CD8-positive, alpha-beta T cell (primary cell): ENCODE measurements at places on chromosomes 11 and 22.
A peak's percentile ranks its signal among the peaks of the same experiment; 100 is the strongest.

- DNase-seq, result peak; percentile 43
Measured at GRCh38 chr22:37818409-37819104, 4.6 kb upstream of the GALR3 start.

DNA sequence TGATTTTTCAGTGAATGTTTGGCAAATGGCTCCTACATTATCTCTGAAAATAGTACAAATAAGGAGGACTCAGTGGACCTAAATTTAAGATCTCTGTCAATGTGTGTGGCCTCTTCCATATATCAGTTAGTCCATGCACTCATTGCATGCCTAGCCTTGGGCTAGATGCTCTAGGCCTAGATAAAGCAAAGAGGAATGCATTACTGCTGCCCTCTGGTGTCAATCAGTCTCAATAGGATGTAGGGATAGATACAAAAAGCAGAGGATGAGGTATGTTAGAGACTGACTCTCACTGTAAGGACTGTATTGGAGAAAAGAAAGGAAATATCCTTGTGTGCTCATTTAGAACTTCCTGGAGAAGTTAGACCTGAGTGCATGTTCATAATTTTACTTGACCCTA is 42.0 kb downstream of the MS4A2 start:
- no peak for DNase-seq

GRCh38 chr11:58905011-58905720 is 34.1 kb upstream of the GLYATL1 start:
- DNase-seq, result no peak

- no peak for DNase-seq
Measured at GRCh38 chr11:58526721-58527120, 18.8 kb upstream of the OR5B21 start.

DNA sequence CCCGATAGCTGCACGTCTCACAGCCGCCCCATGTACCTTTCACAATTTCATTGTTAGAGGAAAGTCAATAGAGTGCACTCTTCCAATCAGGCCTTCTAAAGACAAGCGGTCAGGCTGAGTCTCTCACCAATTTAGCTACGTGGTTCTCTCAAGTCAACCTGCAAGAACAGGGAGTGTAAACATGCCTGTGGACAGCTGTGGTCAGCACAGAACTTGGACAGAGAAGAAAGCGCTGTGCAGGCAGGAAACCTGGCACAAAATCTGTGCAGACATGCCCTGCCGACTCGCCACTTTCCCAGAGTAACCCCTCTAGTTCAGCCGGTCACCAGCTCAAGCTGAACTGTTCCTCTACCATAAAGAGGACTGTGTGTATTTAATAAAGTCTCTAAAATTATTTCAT is 39.5 kb downstream of the CHKA start:
- DNase-seq, result no peak

GRCh38 chr11:116840224-116840745 is 2.9 kb upstream of the APOA1 start:
- DNase-seq, result no peak

DNA sequence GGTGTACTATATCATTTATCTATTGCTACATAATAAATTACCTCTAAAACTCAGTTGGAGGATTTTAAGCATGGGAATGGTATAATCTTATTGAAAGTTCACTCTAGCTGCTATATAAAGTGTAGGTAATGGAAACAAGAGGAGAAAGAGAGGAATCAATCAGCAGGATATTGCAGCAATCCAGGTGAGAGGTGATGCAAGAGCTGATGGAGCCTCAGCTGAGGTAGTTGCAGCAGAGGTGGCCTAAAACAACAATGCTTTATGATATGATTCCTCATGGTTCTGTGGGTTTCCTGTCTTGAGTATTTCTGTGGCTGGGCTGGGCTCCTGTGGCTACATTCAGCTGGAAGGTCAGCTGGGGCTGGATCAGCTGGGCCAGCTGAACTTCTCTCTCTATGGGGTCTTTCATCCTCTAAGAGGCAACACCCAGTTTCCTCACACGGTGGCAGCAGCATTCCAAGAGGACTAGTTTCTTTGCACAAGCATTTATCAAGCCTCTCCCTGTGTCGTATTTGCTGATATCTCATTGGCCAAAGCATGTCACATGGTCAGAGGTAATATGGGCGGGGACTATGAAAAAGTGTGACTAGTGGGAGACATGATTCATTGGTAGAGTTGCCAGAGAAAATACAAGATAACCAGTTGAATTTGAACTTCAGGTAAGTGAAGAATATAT is 135.4 kb upstream of the LARGE1 start:
- DNase-seq, result no peak

GRCh38 chr11:133206313-133207005 is 325.8 kb downstream of the OPCML start:
- DNase-seq, result no peak

- no peak for DNase-seq
Measured at GRCh38 chr11:111557425-111558111, 17.0 kb downstream of the LAYN start.

DNA sequence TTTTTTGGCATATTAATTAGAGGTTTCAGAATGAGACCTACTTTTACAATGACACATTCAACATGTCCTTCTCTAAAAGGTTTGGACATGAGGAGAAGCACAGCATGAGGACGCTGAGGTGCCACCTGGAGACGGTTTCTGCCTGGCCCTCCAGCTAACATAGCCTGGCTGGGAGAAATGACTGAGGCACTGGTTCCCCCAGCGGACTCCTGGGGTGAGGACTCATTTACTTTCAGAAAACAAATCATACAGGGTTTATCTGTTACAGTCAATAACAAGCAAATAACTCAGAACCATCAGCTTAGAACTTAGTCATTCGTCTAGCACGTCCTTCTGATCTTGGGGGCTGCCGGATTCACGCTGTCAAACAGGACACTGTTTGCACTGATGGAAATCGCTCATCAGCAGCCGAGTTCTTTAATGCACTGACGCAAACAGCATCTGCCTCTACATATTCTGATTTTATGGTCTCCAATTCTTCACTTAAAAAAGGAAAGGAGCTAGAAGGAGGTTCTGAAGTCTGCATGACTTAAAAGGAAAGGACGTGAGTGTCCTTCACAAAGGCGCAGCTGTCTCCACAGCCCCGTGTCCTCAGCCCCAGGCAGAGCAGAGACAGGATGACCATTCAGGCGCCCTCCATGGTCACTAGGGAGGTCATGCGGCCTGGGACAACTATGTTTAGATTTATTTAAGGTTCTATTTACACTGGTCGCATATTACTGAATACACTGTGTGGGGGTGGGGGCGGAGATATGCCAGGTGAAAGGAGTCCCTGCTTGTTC is 44.2 kb downstream of the CERK start:
- no peak for DNase-seq

DNA sequence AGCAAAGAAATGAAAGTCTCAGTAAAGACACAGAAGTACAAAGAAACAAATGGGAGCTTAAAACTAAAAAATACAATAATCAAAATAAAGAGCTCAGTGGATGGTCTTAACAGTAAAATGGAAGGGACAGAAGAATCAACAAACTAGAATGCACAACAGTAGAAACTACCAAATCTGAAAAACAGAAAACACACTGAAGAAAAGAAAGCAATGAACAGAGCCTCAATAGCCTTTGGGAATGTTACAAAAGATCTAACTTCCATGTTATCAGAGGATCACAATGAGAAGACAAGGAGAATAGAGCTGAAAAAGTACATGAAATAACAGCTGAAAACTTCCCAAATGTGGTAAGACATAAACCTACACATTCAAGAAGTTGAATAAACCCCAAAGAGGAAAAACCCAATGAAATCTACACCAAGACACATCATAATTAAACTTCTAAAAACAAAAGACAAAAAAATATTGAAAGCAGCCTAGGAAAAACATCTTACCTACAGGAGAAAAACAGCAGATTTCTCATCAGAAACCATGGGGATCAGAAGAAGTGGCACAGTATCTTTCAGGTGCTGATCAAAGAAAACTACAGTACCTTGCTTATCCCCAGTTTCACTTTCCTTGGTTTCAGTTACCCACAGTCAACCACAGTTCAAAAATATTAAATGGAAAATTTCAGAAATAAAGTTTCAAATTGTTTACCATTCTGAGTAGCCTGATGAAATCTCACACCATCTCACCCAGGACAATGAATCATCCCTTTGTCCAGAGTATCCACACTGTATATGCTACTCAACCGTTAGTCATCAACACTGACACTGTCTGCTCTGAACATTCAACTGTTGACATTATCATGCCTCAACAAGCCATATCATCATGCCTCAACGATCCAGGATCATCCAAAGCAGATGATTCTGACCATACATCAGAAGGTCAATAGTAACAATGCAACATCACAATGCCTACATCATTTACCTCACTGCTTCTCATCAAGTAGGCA is 22.2 kb downstream of the RRAS2 start:
- DNase-seq, result no peak

GRCh38 chr22:36351921-36352802 is 35.6 kb downstream of the MYH9 start:
- no peak for DNase-seq

DNA sequence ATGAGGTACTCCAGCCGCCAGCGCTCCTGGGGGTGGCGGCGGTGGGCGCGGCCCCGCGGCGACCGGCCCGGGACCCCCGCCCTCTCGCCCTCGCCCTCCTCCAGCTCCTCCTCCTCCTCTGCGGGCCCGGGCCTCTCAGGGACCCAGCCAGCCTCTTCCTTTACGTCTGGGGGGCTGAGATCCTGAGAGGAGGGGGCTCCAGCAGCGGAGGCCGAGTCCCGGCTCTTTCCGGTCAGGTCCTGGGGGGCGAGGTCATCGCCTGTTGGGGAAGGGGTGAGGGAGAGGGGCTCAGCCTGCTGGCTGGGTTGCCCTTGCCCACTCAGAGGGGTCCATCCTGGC is 4.3 kb downstream of the ZFTA start:
- DNase-seq, result no peak

DNA sequence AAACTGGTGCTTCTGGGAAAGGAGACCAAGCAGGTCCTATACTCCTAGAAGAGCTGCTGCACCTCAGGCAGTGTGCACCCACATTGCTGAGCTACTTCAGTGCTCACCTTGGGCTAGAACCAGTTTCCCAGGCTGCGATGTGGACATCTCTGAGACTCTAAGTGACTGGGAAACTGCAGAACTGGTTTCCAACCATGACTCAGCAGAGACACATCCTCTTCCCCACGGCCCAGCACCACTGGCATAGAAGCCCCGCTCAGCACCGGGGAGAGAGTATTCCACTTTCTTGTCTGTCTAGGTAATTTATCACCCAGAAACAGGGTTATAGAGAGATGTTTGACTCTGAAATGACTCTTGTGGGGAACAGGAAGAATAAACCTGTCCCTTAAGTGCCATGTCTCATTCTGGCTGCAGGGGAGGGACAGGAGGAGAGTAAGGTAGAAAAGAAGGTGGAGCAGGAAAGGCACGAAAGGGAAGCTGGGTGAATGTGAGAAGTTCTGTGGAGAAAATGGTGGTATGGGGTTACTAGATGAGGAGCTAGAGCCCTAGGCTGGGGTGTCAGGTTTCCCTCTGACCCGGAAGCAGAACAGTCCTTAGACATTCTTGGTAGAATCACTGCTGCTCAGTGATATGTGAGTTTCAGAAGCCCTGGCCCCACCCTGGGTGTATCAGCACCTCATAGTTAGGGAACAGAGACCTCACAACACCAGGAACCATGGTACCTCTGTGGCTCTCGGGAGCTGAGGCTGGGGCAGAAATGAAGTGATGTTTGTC is 340.4 kb upstream of the NCAM1 start:
- no peak for DNase-seq

- no peak for DNase-seq
Measured at GRCh38 chr22:29882716-29883044, 294 bp upstream of the MTMR3 start.

GRCh38 chr22:50084080-50084477 is 1.1 kb downstream of the MLC1 start:
- no peak for DNase-seq

DNA sequence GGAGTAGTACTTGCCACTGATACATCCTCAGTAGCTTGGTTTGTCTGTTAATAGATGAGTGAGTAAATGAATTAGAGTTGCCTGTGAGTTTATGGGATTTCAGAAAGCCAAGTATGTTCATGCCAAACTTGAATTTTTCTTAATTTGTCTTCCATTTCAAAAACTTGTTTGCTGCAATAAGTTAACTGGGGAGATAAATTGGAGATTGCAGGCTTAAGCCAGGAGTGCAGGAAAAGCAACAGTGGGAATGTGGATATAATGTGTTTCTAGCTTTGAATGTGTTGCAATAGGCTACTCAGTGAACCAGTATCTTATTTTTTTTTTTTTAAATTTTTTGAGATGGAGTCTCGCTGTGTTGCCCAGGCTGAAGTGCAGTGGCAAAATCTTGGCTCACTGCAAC is 8.2 kb downstream of the OSBP2 start:
- DNase-seq, result no peak

DNA sequence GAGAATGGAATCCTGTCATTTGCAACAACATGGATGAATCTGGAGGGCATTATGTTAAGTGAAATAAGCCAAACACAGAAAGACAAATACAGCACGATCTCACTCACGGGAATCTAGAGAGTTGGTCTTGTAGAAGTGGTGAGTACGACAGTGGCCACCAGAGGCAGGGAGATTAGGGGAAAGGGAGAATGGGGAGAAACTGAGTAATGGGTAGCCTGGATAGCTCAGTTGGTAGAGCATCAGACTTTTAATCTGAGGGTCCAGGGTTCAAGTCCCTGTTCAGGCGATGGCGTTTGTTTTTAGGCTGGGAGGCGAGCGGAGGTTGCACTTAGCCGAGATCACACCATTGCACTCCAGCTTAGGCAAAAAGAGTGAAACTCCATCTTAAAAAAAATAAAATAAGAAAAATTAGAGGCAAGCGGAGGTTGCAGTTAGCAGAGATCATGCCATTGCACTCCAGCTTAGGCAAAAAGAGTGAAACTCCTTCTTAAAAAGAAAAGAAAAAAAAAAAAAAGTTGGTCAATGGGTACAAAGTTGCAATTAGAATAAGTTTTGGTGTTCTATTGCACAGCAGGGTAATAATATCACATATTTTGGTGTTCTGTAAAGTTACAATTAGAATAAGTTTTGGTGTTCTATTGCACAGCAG is 95.7 kb upstream of the UBASH3B start:
- DNase-seq, result no peak

GRCh38 chr11:32435152-32435480 is 223 bp downstream of the WT1 start:
- DNase-seq, result no peak

- DNase-seq, result no peak
Measured at GRCh38 chr11:96113193-96113681, 189.3 kb upstream of the MTMR2 start.

- DNase-seq, result no peak
Measured at GRCh38 chr11:111148953-111149352, 96.6 kb upstream of the POU2AF2 start.

DNA sequence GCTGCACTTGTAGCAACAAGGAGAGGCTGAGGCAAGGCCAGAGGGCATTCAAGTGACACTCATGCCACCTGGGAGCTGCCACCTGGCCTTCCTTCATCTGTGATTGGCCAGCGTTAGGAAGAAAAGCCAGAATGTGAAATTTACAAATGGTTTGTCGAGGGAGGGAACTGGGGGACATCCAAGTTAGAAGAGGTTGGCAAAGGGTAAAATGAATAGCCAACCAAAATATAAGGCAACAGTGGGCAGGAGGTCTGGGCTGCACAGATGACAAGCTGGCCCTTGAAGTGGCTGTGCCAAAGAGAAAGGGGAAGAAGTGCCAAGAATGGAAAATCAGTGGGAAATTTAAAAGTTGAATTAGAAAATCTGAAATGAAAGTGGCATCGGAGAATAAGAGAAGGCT is 221.4 kb downstream of the C11orf91 start:
- DNase-seq, result no peak
